ENCODE measurements at places on chromosomes 2 and 18.

DNA sequence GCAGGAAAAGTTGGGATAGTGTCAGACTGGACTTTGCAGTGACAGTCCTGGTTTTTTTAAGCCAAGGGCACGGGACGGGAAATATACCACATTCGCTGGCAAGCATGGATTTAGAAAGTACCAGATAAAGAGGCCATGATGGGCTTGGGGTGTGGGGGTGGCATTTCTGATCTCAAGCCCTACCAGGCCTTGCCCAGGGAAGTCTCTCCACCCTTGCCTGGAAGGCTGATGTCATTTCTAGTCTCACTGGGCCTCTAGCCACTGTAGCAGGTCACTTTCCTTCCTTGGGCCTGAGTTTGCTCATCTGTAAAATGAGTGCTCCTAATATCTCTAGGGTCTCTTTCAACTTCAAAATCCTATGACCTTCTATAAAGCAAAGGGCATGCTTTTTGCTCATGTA, 1.8 kb downstream of the ZBTB7C start:
- DNase-seq = no peak

- DNase-seq = no peak
Observed at GRCh38 chr2:136801661-136802060, 36.3 kb downstream of the THSD7B start.

- DNase-seq = no peak
Observed at GRCh38 chr18:76314015-76314414, 181.0 kb downstream of the ZNF516 start.

DNA sequence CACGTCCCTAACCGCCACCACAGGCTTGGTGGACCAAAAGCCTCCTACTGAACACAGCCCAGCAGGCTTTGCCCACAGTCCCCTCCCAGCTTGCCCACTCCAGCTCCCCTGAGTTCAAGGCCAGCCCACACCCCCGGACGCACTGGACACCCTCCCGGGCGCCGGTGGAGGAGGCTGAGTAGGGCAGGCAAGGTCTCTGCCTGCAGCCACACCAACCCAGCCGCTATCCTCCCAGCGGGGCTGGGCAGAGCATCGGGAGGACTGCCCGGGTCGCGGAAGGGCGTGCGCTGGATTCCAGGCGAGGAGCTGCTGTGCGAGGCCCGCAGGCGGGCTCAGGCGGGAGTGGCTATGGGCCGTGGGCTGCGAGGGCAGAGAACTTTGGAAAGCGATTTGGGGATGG, 49.5 kb downstream of the PLEKHB2 start:
- no peak for DNase-seq

DNA sequence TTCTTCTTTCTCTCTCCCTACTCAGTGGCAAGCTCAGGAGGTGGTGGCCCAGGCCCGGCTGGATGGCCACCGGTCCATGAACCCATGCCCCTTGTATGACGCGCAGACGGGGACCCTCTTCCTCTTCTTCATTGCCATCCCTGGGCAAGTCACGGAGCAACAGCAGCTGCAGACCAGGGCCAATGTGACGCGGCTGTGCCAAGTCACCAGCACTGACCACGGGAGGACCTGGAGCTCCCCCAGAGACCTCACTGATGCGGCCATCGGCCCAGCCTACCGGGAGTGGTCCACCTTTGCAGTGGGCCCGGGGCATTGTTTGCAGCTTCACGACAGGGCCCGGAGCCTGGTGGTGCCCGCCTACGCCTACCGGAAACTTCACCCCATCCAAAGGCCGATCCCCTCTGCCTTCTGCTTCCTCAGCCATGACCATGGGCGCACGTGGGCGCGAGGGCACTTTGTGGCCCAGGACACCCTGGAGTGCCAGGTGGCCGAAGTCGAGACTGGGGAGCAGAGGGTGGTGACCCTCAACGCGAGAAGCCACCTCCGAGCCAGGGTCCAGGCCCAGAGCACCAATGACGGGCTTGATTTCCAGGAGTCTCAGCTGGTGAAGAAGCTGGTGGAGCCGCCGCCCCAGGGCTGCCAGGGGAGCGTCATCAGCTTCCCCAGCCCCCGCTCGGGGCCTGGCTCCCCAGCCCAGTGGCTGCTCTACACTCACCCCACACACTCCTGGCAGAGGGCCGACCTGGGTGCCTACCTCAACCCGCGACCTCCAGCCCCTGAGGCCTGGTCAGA, 1.8 kb downstream of the NEU2 start:
- no peak for DNase-seq

DNA sequence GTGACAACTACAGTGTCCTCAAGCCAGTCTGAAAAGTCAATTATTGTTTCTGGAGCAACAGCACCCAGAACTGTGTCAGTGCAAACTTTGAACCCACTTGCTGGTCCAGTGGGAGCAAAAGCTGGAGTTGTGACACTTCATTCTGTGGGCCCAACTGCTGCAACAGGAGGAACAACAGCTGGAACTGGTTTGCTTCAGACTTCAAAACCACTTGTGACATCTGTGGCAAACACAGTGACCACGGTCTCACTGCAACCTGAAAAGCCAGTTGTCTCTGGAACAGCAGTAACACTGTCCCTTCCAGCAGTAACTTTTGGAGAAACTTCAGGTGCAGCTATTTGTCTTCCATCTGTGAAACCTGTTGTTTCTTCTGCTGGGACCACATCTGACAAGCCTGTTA, 59.8 kb downstream of the TAF4B start:
- no peak for DNase-seq

DNA sequence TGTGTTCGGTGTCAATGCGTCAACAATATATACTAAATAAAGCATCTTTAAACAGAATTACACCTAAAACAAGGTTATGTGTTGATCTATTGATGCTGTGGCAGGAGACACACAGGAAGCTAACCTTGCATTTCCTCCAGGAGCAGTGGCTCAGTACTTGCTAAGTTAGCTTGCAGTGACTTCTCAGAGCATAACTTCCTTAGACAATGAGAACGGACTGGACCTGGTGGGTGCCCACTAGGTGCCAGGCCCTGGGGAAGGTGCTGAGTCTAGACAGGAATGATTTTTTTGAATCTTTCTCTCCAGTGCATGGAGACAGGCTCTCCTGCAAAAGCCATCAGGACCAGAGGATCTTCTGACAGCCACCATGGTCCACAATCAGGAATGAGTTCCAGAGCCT, 73.8 kb upstream of the MGAT4A start:
- DNase-seq = no peak

DNA sequence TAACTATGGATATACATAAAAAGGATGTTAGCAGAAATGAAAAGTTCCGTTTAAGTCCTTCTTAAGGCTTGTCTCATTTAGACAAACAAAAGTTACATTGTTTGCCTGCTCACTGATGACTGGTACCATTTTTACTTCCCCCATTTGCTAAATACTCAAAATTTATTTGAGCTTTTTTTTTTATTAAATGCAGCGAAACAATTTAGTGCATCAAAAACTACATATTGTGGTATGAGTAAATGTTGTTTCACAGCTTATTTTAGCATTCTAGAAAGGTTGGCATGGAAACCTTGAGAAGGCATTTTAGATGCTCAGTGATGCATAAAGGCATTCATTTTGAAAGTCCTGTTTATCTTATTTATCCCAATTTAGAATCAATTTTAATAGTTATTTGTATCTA, 100.0 kb downstream of the MAP2 start:
- DNase-seq = no peak

- no peak for DNase-seq
Observed at GRCh38 chr2:195959341-195959740, 109.3 kb downstream of the DNAH7 start.

- DNase-seq = no peak
Observed at GRCh38 chr18:12741351-12741750, 38.5 kb downstream of the PSMG2 start.

DNA sequence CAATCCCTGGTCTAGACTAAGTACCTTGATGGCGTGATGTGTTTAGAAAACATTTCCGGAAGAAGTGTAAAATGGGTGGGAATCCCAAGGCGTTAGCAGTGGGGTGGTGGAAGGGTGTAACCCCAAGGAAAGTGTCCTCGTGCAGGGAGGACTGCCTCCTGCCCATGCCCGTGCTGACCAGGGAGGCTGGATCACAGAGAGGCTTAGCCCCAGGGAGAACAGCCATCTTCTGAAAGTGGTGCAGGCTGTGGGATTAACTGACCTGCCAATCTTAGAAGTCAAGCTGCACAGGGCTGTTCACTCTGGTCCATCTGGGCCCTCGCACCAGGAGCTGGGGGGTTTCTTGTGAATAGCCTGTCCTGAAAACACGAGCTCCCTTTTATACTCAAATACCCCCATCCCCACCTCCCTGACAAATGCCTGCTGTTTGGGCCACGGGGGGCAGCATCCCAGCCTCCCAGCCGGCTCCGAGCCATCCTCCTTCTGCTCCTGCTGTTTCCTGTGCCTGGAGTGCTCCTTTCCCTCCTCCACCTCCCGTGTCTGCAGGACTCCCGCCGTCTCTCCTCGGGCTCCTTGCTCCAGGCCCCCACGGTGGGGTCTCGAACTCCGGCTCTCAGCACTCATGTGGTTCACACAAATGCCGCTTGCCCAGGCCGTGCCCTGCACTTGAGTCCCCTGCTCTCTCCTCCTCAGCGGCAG, 52.1 kb upstream of the PXDN start:
- DNase-seq = no peak

GRCh38 chr18:49378458-49378857, 82.0 kb downstream of the DYM start:
- DNase-seq = no peak

- DNase-seq = no peak
Observed at GRCh38 chr2:8598295-8599165, 83.3 kb upstream of the ID2 start.

DNA sequence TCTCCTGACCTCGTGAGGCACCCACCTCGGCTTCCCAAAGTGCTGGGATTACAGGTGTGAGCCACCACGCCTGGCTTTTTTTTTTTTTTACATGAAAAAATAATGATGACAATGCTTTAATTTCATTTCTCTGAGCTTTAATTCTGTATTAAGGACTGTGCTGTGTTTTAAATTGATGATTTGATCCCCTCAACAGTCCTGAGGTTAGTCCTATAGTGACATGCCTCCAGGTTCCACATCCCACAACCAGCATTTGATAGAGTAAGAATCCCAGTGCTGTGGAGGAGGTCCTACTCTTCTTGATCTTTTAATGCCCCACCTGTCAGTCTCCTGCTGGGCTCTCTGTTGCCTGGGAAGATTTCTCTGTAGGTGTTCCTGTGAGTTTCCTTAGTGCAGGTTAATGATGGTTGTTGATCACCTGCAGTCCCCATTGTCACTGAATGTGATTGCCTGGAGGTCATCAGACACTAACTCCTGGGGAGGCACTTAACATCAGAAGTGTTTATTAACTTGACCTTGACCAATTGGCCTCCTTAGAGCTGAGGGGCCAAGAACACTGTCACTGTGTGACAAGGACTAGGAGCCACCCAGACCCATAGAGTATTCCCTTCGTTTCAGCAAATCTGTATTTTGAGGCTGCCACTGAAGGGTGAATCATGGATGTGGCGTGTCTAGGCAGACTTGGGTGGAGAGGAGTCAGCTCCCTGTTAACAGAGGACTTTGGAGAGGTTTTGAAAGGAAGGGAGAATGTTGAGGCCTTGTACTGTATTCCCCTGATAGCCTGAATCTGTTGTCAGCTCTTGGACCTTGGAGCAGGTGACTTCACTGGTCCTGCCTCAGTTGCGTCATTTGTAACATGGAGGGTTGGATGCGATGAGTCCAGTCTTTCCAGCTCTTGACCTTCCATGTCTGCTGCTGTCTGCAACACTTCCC, 11.5 kb downstream of the ASAP2 start:
- no peak for DNase-seq

DNA sequence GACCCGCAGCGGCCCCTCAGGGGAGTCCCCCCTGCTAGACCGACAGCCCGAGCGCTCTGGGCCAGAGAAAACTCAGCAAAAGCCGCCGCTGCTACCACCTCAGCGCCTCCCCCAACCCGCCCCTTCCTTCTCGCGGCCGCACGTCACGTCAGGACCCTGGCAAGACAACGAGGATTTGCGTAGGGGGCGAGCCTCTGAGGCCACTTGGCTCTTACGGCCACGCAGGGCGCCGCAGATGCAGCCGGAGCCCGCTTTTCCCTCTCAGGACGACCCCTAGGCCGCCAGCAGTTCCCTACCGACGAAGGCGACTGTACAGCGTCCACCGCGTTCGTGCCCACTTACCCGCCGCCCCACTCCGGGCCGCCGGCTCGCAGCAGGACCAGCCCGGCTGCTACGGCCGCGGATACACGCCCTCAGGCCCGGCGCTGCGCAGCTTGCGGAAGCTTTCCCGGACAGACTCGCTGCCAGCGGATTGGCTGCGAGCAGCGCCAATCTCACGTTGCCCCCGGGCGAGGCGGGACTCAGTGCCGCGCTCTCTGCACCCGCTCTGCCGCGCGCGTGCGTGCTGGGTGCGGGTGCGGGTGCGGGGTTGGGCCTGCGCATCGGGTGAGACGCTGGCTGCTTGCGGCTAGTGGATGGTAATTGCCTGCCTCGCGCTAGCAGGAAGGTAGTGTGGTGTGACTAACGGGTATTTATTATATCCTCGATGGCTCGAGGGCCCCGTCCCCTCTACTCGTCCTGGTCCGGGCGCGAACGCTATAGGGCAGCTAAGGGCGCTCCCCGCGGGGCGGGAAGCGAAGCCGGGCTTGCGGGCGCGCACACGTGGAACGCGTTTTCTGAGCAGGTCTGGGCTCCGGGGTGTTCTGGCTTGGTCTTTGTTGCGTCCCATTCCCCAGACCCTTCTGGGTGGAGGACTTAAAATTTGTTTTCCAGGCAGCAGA, at the start of the genes ORMDL1 and PMS1:
Gene ORMDL1 (minus strand): TSS at position 413 of the 941 bp plus-strand sequence. CDS start 1,744 bp downstream, outside the sequence.
Gene PMS1 (plus strand): TSS at position 524 of the 941 bp plus-strand sequence. CDS start 7,360 bp downstream, outside the sequence.
- DNase-seq = peak; percentile 91

- no peak for DNase-seq
Observed at GRCh38 chr2:206611736-206612135, 30.6 kb upstream of the FAM237A start.

- no peak for DNase-seq
Observed at GRCh38 chr2:183348492-183348891, 224.2 kb downstream of the NUP35 start.

- DNase-seq = no peak
Observed at GRCh38 chr18:58335223-58335622, 291.2 kb downstream of the NEDD4L start.

DNA sequence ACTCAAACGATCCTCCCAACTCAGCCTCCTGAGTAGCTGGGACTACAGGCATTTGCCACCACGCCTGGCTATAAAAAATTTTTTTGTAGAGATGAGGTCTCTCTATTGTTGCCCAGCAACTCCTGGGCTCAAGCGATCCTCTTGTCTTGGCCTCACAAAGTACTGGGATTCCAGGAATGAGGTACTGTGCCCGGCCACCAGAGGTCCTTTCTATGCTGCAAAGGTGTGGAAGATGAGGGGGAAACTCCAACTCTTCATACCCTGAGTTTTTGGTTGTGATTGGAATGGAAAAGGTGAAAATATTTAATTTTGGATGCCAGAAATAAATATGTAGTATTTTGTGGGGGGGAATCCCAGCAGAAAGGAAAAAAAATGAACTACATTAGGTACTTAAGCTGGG, 36.0 kb downstream of the MRPL33 start:
- no peak for DNase-seq

- DNase-seq = no peak
Observed at GRCh38 chr18:50586710-50587109, 26.8 kb downstream of the MAPK4 start.

DNA sequence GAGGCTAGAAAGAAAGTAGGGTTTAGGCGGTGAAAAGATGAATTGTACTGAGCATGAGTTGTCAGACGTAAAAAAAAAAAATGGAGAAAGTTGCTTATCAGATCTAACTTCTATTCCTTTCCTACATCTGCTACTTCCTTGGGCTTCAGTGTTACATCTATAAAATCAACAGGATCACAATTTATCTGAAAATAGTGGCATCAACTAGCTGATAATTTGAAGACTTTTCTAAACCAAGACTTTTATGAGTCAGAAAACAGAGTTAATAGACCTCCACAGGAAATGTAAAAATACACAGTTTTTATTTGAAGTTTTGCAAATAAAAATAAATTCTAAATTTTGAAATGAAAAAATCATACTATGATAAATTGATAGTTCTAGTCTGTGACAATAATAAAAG, 399.8 kb downstream of the GRB14 start:
- no peak for DNase-seq
